ENCODE measurements at places on chromosomes 2 and 18.
A peak's percentile ranks its signal among the peaks of the same experiment; 100 is the strongest.

GRCh38 chr18:703213-703967, 9.0 kb downstream of the ENOSF1 start:
- DNase-seq, result no peak

GRCh38 chr2:23760736-23761135, 166.2 kb downstream of the ATAD2B start:
- DNase-seq, result no peak

DNA sequence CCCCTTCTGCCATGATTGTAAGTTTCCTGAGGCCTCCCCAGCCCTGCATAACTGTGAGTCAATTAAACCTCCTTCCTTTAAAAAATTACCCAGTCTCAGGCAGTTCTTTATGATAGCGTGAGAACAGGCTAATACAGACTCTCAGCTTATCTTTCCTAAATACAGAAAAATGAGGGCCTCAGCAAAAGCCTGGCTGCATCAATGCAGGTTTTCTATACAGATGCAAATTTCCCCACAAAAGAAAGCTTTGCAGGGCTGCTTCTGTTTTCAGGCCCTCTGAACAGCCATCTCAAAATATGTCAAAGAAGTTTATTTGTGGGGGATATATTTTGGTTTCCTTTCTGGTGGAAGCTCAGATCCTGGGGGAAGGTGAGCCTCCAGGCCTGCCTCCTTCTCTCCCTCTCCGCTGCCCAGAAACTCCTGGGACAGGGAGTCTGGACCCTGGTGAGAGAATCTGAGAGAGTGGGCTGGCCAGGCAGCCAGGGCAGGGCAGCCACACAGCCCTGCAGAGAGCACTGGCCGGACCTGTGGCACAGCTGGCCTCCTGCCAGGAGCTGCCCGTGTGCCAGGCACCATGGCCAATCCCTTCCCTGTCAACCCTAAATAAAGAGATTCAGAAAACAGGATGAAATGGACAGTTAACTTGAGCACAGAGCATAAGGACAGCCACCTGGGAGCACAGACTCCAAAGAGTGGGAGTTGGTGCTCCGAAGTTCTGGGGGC, 21.6 kb upstream of the AGXT start:
- no peak for DNase-seq

- DNase-seq, result no peak
Measured at GRCh38 chr18:42268798-42269197, 313.8 kb downstream of the PIK3C3 start.

GRCh38 chr2:35852-36251, 10.5 kb downstream of the FAM110C start:
- DNase-seq, result no peak

GRCh38 chr2:226325526-226325925, 474.1 kb downstream of the IRS1 start:
- no peak for DNase-seq

- no peak for DNase-seq
Measured at GRCh38 chr2:237149425-237149824, 63.7 kb downstream of the COPS8 start.

- no peak for DNase-seq
Measured at GRCh38 chr2:11712866-11713265, 33.6 kb upstream of the LPIN1 start.

GRCh38 chr2:33209976-33210375, 263.2 kb downstream of the LTBP1 start:
- DNase-seq, result no peak

DNA sequence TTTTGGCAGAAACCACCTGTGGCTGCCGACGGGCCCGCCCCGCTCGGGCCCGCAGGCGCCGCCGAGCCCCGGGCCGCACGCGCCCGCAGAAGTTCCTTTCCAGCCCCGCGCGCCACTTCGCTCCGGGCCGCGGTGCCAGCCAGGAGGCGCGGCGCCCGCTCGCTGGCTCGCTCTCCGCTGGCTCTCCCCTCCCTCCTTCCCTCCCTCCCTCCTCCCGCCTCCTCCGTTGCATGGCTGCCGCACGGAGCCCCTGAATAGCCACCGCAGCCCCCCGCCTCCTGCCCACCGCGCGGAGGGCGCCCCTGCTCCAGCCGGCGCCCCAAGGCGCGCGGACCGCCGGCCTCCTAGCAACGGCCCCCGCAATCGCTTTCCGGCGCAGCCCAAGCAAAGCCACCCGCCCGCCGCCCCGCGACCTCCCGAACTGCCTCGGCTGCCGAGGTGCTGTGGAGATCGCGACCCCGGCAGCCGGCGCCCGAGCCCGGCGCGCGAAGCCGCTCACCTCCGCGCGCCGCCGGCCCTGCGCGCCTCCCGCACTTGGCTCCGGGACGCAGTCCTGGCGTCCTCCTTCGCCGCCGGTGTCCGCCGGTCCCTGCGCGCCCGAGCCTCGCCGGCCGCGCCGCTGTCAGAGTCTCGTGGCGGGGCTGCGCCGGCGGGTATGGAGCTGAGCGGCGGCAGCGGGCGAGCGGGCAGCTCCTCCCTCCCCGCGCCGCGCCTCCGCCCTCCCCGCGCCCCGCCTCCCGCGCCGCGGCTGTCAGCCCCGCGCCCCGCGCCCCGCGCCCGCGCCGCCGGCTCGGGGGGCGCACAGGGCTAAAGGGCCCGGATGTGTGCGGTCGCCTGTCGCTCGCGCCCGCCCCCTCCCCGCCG, at the start of gene ZBTB7C:
Gene ZBTB7C (minus strand): TSS at position 657 of the 864 bp plus-strand sequence.
- peak; percentile 28 for DNase-seq

DNA sequence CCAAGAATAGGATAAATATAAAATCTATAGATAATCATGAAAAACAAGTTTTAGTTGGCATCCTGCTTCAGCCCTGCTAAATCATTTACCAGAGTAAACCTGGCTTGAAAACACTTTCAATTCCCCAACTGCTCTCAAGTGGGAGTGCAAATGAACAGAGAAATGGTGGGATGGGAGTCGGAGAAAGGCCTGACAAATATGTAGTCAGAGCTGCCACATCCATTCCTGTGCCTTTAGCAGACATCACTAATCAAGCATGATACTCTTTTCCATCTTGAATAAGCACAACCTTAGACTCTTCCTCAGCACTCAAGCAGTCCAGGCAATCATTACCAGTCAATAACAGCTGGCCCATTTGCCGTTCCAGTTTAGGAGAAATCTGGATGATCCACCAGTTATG, 101.3 kb downstream of the ANKRD44 start:
- peak; percentile 42 for DNase-seq

- no peak for DNase-seq
Measured at GRCh38 chr2:201847481-201847880, 41.1 kb downstream of the CDK15 start.

GRCh38 chr2:64587561-64587960, 63.4 kb downstream of the AFTPH start:
- no peak for DNase-seq

- no peak for DNase-seq
Measured at GRCh38 chr2:143675021-143675420, 545.8 kb downstream of the ARHGAP15 start.

- DNase-seq, result no peak
Measured at GRCh38 chr2:4219571-4219970, 516.2 kb downstream of the DCDC2C start.

DNA sequence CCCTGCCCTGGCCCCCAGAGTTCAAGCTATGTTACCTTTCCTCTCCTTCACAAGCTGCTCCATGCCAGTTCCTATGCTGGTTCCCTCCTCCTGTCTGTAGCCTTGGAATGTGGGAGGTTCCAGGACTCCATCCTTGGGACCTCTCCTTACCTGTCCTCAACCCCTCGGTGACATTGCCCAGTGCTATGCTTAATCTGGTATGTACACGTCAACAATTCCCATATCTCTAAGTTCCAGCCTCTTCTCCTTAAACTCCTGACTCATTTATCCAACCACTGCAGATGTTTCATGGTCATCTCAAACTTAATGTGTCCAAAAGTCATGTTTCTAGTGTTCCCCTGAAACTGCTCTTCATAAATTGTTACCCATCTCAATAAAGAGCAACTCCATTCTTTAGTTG, 160.8 kb downstream of the TNS1 start:
- no peak for DNase-seq

DNA sequence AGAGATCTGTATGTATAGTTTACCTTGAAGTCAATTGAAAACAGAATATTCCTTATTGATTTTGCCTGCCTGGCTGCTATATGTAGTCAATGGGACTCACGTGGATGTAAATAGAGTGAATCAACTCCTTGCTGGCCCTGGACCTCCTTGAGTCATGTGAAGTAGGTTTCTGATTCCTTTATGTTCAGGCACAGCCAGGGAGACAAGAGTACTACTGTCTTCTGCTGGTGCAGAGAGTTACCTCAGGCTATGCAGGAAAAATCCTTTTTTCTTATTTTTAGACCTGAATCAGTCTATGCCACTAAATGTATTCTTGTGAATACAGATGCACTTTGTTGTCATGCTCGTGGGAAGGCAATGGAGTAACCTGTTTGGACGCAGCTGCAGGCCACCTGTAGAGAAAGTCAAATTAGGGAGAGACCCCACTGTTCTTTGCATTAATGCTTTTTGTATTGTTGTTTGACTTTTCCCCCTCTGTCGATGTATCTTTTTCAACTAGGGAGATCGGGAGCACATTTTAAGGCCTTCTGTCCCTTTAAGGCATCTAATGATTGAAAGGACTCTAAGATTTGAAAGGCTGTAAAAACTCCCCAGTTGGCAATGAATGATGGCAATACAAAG, 473.9 kb downstream of the ARHGAP15 start:
- no peak for DNase-seq

DNA sequence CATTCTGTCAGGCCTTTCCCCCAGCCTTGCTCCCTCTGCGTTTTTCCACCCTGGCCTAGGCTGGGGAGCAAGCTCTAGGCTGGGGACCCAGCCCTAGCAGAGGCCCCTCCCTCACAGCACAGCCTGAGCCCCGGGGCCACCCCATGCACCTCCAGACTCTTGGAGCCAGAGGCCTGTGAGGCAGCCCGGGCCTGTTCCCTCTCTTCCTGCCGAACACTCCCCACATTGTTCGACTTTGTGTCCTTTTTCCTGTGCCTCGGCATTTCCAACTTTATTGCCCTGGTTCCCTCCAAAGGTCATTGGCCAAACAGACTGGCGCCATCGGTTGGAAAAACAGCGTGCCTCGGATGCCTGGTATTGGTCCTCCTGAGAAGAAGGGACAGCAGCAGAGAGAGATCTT, 79.7 kb downstream of the HS1BP3 start:
- DNase-seq, result no peak

- no peak for DNase-seq
Measured at GRCh38 chr2:175518206-175518605, 336.7 kb upstream of the ATP5MC3 start.

- DNase-seq, result no peak
Measured at GRCh38 chr2:195486987-195487644, 169.9 kb upstream of the SLC39A10 start.

GRCh38 chr2:117814417-117815264, at the start of gene DDX18:
Gene DDX18, plus strand, starts transcription at chr2:117814691. Its CDS starts 87 bp downstream, at chr2:117814778.
- peak; percentile 100 for DNase-seq

DNA sequence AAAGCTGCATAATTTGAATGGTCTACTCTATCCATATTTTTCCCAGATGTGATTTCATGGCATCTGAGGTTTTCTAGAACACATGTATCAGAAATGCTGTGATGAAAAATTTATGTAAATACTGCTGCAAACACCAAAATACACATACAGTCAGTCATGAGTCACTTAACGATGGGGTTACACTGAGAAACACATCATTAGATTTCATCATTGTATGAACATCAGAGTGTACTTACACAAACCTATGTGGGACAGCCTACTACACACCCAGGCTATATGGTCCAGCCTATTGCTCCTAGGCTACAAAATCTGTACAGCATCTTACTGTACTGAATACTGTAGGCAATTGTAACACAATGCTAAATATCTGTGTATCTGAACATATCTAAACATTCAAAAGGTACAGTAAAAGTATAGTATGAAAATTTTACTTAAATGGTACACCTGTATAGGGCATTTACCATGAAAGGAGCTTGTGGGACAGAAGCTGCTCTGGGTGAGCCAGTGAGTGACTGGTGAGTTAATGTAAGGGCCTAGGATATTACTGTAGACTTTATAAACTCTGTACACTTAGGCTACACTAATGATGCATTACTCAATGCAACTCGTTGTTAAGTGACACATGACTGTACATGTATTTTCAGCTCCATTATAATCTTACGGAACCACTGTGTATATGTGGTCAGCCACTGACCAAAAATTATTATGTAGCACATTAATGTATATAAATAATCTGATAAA, 33.5 kb downstream of the PNO1 start:
- no peak for DNase-seq

GRCh38 chr2:151067658-151068369, 193.8 kb downstream of the RBM43 start:
- DNase-seq, result no peak

- no peak for DNase-seq
Measured at GRCh38 chr2:20198001-20198400, 26.9 kb downstream of the SDC1 start.

DNA sequence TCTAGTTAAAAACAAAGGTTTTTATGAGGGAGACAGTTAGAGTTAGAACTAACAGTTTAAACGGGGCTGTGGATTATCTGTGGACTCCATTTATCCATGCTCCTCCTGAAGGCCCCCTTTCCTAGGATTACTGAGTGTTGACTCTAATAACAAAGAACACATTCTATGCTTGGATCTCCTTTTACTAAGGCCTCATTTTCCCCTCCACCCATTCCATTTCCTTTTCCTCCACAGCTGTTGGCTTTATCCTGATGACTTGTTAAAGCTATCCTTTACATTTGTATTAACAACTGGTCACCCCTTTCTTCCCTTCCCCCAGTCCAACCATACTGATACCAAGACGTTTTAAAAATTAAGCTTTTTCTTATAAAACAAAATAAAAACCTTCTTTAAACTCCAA, 220.6 kb downstream of the SRBD1 start:
- no peak for DNase-seq

DNA sequence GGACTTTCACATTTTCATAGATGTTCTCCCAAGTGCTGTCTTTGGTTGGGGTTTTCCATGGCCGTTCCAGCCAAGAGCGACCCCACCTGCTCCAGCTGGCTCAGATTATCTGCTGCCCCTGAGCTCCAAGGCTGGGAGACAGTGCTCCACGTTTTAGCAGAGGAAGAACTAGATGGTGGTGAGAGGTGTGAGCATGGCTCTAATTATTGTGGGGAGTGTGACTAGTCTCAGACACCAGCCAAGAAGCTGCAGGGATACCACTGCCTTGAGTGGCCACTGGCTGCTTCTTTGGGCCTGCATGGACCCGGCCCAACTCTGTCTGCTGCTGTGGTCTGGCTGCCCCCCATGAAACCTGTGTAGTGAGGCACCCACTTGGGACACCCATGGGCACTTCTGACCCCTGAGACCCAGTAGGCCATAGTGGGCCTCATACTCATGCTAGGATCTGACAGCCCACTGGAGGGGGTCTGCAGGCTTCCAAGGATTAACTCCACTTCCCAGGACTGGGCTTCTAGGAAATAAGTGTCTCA, 2.8 kb upstream of the NCL start:
- no peak for DNase-seq

GRCh38 chr2:172270278-172271079, 156.9 kb upstream of the ITGA6 start:
- no peak for DNase-seq

DNA sequence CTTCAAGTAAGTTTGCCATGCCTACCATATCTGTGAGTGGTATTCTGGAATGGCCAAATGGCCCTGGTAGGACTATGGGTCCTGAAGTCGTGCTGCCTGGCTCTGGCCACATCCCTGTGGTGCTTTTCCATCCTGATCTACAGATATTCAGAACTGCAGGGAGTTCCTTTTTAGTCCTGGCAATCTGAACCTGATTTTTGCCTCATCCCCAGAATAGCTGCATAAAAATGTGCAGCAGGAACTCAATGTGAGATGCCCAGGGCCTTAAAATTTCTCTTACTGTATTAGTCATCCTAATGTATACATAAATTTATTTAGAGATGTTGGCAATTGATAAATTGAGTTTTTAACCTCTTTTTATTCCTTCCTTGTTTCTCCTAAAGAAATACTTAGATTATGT, 5.3 kb downstream of the SERPINB13 start:
- no peak for DNase-seq

Measured in B cell (primary cell).